ENCODE measurements at places on chromosomes 6 and 20.

DNA sequence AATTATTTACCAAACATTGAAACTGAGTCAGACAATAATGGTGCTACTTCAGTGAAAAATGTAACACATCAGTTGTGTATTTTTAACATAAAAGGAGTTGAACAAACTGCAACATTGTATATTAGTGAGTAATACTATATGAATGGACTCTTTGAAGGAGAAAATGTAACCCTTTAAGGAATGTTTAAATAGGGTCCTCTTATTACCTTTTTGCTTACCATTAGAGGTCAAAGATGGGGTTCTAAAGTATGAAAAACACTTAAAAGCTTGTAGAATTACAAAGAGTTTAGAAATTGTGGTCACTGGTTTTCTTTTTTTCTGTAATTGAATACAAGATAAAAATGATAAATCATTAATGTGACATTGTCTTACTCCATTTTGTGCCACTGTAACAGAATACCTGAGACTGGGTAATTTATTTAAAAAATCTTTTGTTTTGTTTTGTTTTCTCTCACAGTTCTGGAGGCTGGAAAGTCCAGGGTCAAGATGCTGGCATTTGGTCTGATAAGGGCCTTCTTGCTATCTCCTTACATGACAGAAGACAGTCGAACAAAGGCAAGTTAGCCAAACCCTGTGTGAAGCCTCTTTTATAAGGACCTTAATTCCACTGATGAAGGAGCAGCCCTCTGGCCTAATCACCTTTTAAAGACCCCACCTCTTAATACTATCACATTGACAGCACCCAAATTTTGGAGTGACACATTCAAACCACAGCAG, 43.2 kb downstream of the SESN1 start:
- DNase-seq: peak; percentile 42

DNA sequence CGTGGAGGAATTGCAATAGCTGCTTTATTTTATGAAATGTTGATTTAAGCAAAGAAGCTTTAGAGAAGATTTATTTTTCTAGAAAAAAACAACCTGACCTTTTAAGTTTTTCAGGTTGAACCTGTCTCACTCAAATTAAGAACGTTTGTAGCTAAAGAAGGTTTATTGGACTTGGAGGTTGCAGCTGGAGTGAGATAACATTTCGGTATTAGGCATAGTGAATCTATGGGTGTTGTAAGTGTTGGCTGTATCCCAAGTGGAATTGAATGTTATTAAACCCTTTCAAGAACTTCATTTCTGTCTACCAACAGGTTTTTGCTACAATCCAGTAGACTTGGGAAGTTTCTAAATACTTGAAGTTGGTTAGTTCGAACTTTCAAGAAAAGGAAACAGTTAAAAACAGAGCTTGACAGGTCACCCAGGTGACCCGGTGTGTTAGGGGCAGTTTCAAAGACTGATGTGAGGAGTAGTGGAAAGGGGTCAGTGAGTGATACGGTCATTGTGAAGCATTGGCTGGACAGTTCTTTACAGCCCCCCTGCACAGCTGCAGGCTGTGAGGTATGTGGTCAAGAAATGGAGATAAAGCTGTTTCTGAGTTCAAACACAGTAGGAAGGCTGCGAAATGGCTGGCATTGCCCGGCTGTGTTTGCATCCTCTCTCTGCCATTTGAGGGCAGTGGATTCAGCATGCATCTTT, 2.4 kb upstream of the TBCC start:
- DNase-seq: no peak

DNA sequence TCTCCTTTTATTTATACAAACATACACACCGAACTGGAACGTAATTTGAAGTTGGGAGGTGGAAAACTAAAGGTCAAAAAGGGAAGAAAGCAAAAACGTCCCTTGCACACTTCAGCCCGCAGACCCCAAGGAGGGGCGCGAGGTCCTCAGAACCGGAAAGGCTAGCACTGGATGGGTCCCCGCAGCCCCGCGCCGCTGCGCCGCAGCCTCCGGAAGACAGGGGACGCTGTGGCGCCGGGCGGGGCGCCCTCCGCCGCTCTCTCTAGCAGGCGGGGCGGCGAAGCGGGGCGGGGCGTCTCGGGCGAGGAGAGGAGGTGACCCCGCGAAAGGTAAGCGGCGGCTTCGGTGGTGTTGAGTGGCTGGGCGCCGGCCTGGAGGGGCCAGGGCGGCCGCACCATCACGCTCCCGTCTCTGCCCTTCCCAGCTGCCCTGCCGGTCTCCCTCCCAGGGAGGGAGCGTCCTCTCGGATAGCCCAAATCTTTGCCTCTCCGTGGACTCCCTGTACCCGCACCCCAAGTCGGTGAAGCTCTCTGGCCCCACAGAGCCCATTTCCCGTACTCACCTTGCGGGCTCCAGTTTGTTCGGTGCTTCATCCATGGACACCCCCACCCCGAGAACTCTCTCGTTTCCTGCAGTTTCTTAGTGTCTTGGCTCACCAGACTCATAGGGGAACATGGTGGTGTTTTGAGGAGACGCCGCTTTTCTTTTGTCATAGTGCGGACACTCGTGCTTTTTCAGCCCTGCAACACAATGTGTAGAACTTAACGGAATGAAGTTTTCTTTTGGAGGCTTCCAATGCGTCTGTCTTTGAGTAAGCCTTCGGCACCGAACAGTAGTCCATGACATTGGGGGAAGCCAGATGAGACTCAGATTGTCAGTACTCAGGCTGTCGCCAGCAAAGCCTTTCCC, at the start of gene SMIM8:
SMIM8 (plus strand) TSS at position 285 of the 909 bp plus-strand sequence. CDS start 14,444 bp downstream, outside the sequence.
- peak; percentile 75 for DNase-seq

DNA sequence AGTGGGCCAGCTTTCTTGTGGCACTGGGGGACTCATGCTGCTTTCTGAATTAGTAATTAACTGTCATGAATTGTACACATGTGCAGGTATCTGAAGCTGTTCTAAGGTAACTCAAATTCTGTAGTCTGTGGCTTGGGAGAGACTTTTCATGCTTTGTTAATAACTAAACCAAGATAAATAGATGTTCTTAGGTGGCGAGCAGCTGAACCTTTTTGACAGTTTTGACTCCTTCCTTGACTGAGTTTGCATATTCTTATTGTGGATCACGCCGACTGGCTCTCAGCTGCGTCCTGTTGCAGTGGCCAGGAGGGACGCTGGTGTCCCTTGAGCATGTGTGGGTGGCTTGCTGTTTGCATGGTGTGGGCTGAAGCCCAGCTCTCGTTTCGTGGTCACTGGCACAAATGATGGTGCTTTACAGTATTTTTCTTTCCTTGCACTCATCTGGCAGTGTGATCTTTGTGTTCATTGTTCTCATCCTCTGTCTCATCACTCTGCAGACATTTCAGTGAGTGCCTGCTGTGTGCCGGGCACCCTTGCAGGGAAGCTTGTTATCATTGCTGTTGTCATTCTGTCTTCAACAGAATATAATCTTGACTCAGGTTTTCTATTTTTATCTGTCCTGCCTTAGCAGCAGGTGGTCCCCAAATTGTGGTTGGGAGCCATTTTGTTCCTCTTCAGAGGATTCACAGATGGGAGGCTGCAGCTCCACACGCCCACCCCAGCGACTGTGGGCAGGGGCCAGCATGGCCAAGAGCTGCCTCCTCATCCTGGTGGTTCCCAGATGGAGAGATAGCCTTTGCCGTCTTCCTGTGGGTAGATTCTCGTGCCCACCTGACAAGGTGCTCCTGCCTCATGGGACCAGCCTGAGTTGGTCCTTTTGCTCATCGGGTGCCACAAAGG, 39.6 kb downstream of the DUSP22 start:
- peak; percentile 58 for DNase-seq

- no peak for DNase-seq
Observed at GRCh38 chr6:85287654-85288053, 162.2 kb upstream of the NT5E start.

GRCh38 chr20:45014671-45015415, 48.5 kb downstream of the STK4 start:
- peak; percentile 24 for DNase-seq

- no peak for DNase-seq
Observed at GRCh38 chr6:18510644-18511033, 123.5 kb downstream of the RNF144B start.

- peak; percentile 32 for DNase-seq
Observed at GRCh38 chr20:50691573-50692551, 520 bp upstream of the RIPOR3 start.

GRCh38 chr6:56642366-56643261, at the start of gene DST:
TSS of gene DST (minus strand) at chr6:56642889.
- peak; percentile 94 for DNase-seq

DNA sequence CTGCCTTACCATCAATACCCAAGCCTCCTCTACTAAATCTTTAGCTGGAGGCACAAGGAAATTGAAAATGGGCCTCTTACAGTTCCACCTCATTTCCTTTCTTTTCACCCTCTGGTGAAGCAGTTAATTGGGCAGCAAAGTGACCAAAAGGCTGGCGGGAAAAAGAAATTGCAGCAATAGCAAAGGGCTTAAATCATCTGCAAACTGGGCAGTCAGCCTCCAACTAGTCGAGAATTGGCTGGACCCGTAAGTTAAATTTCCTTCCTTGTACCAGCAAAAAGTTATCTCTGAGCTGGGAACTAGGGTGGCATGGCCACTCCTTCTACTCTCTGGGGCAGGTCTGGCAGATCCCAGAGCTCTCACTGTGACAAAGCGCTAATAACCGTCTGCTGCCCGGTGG, 33.5 kb downstream of the GHRH start:
- DNase-seq: no peak

DNA sequence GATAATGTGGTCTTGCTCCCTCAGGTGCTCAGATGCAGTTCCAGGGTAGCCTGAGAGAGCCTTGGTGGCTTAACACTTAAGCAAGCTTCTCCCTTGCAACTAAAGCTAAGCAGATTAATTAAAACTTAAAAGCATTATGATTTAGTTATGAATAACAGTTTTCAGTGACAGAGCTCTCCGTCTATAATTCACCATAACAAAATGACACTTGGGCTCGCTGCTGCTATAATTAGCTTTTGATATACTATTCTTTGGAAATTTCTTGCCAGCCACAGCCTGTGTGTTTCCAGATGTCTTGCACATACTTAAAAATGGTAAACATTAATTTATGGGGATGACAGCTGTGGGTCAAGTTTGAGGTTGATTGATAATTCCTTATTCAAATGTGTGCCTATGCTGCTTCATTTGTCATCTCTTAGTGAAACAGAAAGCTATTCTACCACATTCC, 380.5 kb downstream of the TFAP2B start:
- DNase-seq: no peak

GRCh38 chr6:24600903-24601302, 45.1 kb downstream of the KIAA0319 start:
- no peak for DNase-seq

DNA sequence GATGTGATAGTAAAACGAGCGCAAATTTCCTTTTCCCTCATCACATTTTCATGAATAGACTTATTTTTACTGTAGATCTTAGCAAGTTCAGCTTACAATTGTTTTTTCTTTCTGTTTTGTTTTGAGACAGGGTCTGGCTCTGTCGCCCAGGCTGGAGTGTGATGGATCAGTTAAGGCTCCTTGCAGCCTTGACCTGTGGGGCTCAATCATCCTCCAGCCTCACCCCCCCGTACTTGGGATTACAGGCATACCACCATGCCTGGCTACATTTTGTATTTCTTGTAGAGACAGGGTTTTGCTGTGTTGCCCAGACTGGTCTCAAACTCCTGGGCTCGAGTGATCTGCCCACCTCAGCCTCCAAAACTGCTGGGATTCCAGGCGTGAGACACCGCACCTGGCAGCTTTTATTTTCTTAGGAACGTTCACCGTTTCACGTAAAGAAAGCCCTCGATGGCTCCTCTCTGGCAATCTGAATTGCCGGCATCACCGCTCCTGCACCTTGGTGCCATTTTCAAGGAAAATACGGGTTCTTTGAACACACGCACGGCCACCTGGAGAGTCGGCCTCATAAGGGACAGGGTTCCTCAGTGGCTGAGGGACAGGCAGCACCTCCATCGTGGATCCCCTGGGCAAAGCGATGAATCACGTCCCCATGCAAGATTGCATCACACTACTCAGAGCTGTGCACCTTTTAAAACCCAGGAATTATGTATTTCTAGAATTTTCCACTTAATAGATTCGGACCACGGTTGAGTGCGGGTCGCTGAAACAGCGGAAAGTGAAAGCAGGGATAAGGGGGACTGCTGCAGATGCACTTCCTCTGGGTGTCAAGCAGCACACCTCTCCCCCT, 78.7 kb downstream of the IRF4 start:
- no peak for DNase-seq

- peak; percentile 53 for DNase-seq
Observed at GRCh38 chr6:92777146-92777740, 642.1 kb downstream of the EPHA7 start.

DNA sequence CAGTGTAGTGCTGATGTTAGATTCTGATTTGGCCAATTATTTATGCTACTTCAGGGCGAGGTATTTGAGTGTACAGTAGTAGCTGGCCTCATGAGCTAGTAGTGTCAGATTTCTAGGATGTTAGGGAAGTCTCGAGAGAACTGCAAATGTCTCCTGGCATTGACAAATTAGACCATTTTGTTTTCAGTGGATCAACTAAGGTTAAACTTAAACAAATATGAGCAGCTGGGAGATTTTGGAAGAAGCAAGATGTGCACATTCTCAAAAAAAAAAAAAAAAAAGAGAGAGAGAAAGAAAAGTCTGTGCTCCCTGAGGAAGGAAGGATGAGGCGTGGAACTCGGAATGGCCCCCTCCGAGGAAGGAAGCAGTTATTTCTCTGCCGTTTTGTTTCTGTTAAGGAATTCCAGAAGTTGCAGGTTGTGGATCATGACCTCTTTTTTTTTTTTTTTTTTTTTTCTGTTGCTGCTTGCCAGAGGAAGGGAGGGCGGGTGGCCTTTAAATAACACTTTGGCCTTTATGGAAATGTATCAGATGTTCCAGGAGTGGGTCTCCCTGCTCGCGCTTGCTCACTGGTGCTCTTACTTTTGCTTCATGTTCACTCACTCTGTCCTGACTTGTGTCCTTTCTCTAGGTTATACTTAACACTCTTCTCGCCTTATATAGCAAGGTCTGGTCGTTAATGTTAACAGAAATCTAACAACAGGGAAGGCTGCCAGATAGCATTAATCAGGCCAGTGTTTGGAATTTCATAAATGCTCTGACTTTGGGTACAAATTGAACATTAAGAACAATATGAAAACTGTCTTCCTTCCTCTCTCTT, 124.4 kb downstream of the TCP11 start:
- DNase-seq: peak; percentile 75

DNA sequence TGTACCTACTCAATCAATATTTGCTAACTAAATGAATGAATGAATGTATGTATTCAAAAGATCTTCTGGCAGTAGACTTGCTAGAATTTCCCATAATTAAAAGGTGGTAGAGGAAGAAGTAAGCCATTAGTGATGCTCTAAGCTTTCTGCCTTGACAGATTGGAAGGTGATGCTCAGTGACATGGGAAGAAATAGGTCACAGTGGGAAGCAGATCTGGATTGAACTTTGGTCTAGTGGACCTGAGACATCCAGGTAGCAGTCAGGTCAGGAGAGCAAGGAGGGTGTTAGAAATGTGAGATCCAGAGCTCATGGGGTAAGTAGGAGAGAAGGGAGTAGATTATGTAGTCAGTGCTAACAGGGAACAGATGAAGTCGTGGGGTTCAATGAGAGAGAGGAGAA, 106.4 kb downstream of the SNX5 start:
- no peak for DNase-seq

GRCh38 chr20:31719644-31720485, 2.8 kb downstream of the BCL2L1 start:
- DNase-seq: no peak

DNA sequence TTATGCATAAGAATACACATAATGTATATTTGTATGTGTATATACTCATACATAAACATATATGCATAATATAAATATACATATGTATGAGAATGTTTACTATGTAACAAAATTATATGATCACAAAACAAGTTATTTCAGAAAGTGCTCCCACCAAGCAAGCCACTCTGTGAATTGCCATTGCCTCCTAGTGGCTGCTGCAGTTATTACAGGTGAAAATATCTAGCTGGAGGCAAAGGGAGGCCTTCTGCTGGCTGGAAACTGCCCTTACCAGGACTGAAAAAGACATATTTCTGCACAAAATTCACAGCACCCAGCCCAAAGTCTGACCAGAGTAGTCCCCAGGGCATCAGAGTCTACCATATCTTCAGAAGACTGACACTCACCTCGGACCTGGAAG, 14.4 kb upstream of the ADAM33 start:
- DNase-seq: no peak
